Stimulated activated CD8-positive, alpha-beta memory T cell treated with anti-CD3 and anti-CD28 coated beads, Interleukin-12 subunit alpha, Interleukin-12 subunit beta, amount 100 ng/mL, for 4 hours (primary cell): ENCODE measurements at places on chromosomes 1 and 21.

DNA sequence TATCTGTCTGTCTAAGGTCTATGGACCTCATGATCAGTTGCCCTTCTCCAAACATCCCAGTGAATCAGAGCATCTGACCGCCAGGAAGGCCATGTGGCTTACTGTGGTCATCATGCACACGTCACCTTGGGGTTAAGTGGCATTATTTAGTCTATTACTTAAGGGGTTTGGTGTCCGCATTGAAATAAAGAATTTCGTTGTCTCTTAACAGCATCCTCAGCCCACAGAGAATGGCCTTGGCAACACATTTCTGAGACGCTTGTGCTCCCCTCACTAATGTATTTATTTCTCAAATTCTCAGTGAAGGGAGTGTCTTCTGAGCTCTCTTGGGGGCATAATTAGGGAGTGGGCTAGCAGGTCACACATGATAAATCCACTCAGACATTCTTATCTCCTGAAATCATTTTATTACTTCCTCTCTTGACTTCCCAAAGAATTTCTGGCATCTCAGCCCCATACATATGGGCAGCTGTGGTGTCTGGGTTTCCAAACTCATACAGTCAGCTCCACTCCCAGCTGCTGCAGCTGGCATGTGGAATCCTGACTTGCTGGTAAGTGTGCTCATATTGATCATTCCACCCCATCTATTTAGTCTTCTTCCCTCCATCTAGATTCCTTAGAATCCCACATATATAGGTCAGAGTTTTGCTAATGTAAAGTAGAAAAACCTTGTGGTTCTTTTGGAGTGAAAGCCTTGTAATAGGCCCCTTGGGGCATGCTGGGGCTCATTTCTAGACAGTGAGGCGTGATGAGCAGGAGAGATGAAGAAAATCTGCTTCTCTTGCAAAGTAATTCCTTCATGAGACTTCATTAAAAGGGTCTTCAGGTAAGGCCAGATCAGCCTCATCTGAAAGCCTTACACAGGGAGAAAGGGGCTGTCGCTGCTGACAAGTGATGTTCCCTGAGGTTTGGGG, 110.5 kb downstream of the HHAT start:
- DNase-seq = no peak

- DNase-seq = no peak
These were observed 30.3 kb upstream of the FAM78B start for GRCh38 chr1:166197141-166197540.

DNA sequence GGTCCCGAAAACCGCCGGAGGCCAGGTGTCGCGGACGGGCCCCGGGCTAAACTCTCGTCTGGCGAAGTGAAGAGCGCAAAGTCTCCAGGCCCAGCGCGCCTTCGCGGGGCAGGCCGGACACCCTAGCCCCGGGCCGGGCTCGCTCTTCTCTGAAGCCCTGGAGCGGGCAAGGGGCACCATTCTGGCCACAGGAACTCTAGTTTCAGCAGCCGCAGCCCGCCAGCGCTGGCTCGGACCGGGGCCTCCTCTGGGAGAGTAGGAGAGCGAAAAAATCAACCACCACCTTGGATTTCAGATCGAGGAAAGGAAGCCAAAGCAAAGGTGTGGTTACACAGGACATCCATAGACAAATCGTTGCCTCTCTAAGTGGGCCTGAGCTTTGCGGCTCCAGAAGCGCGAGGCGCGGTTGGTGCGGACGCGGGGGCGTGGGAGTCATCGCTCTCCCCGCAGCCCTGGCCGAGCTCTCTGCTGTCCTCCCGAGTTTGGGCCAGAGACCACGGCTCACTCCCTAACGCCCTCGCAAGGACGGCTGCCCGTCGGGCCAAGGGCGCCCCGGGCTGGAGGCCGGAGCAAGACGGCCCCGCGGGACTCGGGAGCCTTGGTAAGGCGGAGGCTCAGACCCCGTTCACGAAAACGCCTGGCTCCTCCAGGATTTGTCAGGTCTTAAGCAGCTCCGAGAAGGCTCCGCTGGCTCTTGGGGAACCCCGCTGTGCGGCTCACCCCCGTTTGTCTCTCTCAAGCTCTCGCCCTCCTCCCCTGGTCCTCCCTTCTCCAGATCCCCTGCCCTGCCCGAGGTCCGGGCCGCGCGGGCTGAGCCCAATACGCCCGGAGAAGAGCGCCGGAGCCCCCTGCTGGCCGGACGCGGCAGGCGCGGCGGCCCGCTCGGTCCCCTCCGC, 132.9 kb upstream of the DPYD start:
- DNase-seq = no peak

- no peak for DNase-seq
These were observed 307.0 kb upstream of the PROX1 start for GRCh38 chr1:213680677-213681325.

DNA sequence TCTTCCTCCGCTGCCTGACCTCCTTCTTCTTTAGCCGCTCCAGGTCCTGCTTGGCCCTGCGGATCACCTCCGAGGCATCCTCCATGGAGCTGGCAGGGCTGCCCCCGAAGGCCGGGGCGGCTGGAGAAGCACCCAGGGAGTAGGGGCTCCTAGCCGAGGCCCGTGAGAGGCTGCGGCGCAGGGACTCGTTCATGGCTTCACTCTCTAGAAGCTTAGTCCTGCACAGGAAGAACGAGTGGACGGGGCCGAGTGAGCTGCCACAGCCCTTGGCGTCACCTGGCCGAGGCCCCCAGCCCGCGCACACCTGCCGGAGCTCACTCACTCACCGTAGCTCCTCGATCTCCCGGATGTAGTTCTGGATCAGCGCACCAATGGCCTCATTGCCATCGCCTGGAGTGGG, 23.1 kb downstream of the KIF21B start:
- DNase-seq = no peak

DNA sequence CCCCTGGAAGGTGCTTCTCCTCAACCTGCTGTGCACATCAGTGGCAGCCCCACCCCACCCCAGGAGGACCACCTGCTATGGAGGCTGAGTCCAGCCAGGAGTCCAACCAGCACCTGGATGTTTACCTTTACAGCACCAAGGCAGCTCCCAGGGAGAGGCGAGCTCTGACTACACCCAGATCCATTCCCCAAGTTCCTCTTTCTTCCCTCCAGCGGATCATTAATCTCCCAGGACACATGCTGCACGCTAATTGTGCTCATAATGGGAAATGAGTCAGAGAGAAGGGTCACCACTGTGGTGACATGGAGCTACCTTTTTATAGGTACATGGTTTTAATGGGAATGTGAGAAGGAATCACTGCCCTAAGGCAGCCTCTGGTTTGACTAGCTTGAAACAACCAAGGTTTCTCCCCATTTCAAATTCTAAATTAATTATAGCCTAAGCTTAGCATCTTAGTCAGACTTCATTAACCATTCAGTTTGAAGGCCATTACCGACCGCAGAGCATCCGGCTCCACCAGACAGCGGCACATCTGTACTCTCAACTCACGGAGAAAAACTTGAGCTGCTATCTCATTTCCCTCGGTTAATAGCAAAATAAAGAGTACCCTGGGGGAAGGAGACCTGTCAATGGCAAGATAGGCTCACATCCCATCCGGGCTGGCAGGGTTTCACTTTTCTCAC, 173.1 kb upstream of the GALNT2 start:
- no peak for DNase-seq

- DNase-seq = no peak
These were observed 97.6 kb upstream of the DYNLT5 start for GRCh38 chr1:66654643-66655042.

DNA sequence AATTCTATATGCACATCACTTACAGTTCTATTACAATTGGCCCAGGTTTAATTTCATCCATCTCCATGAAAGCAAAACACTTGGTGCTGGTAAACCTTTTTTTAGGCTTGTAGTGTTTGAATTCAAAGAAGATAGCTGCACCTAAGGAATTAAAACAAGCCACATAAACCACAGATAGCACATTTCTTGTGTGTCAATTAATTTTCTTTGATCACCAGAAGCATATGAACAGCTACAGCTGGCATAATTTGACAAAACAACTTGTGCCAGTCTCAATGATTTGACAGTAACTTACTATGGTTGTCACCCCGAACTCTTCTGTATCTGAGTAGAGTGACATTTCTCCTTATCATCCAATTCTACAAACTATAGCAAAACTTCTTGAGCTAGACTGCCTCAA, 42.2 kb downstream of the AIDA start:
- DNase-seq = no peak

- DNase-seq = no peak
These were observed 136.0 kb upstream of the CYYR1 start for GRCh38 chr21:26709090-26709489.

DNA sequence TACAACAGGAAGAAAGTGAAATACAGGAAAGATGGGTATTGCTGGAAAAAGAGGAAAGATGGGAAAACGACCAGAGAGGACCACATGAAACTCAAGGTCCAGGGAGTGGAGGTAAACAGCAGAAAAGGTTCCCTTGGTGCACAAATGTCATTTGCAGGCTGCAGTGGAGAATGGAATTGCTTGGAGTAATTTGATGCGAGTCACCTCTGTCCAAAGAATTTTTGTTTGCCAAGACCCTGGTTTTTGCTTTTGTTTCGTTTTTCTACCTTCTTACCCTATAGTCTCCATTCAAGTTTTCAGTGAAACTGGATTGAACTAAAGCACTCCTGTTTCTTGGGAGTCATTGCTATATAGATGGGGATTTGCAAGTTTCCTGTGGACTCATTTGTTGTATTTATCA, 464.3 kb downstream of the CAMTA1 start:
- DNase-seq = no peak

- DNase-seq = no peak
These were observed 9.9 kb upstream of the TSNAX start for GRCh38 chr1:231518485-231519034.

- no peak for DNase-seq
These were observed 71.0 kb downstream of the DYRK1A start for GRCh38 chr21:37437376-37438080.

- no peak for DNase-seq
These were observed 4.8 kb upstream of the SRP9 start for GRCh38 chr1:225772848-225773247.

- peak; percentile 13 for DNase-seq
These were observed 544 bp downstream of the ILDR2 start for GRCh38 chr1:166974647-166975345.

DNA sequence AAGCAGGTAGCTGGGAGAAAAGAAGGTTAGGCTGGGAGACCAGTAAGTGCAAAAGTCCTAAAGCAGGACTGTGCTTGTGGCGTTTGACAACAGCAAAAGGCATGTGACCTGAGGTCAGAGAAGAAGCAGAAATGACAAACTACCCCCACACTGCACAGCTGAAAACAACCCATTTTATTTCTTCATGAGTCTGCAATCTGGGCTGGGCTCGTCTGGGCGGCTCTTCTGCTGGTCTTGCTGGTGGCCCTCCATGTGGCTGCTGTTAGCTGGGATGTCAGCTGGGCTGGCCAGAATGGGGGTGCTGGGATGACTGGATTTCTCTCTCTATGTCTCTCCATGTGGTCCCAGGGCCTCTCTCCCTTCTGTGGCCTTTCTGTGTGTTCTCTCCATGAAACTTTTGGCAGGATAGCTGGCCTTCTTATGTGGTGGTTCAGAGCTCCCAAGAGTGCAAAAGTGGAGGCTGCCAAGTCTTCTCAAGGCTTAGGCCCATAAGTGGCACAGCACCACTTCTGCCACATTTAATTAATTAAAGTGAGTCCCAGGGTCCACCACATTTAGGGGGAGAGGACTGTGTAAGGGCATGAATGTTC, 128.6 kb downstream of the RIPK4 start:
- no peak for DNase-seq

- peak; percentile 37 for DNase-seq
These were observed 50.5 kb downstream of the RASSF5 start for GRCh38 chr1:206557636-206558473.

GRCh38 chr1:43861337-43861736, 72.3 kb upstream of the ARTN start:
- no peak for DNase-seq

DNA sequence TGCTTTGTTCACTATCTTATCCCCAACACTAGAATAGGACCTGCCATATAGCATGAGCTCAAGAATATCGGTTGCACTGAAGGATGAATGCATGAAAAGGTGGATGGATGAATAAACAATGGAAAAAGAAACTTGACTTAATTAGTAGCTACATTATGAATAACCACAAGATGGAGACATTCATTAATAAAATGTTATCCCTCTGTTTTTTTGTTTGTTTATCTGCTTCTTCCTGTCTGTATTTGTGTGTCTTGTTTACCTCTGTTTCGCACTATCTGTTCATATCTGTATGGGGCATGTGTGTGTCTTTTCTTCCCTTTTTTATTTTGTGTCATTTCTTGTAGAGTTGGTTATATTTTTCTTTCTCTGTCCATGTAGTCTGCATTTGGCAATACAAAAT, 1.1 kb upstream of the OR14I1 start:
- DNase-seq = no peak

GRCh38 chr1:42734201-42735035, 5.6 kb downstream of the CLDN19 start:
- DNase-seq = no peak

DNA sequence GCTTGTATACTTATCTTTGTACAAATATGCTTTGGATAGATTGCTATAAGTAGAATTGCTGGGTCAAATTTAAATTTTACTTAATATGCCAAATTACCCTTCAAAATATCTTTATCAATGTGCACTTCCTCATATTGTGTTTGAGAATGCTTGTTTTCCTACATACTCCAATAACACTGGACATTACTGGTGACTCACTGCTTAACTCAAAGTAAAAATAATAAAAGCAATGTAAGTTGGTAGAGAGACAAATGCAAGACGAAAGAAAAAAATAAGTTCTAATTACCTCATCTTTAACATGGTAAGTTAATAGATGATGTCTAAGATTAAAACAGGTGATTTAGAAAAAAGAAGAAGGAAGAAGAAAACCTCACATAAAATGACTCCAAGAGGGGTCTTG, 7.9 kb upstream of the SH3GLB1 start:
- DNase-seq = no peak

DNA sequence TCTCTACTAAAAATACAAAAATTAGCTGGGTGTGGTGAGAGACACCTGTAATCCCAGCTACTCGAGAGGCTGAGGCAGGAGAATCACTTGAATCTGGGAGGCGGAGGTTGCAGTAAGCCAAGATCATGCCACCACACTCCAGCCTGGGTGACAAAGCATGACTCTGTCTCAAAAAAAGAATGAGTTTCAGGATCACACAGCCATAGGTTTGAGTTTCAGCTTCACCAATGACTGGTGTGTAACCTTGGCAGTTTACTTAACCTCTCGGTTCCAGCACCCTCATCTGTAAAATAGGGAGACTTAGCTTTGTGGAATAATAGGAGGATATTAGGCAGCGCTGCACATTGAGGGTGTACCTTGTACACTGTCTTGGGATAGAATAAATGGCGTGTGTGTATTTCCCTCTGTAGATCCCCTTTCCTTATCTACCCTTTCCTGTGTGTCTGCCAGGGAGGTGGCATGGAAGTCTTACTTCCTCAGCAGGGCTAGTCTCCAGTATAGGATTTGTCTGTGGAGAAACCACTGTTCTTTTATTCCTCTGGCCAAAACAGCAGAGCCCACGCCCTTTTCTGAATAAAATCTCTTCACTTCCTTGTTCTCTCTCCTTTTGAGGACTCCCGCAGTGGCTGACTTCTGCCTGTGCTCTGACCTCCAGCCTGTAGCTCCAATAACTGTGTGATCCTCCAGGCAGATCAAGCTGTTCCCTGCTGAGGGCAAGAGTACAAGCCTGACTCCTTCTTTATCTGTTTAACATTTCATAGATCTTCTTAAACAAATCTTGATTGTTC, 90.4 kb downstream of the HHAT start:
- no peak for DNase-seq
